ENCODE measurements at places on chromosomes 4 and X.

- no peak for DNase-seq
Measured at GRCh38 chr4:24570172-24570571, 14.2 kb downstream of the DHX15 start.

GRCh38 chr4:156976147-156976546 lies 4.5 kb upstream of the PDGFC start:
- no peak for DNase-seq

DNA sequence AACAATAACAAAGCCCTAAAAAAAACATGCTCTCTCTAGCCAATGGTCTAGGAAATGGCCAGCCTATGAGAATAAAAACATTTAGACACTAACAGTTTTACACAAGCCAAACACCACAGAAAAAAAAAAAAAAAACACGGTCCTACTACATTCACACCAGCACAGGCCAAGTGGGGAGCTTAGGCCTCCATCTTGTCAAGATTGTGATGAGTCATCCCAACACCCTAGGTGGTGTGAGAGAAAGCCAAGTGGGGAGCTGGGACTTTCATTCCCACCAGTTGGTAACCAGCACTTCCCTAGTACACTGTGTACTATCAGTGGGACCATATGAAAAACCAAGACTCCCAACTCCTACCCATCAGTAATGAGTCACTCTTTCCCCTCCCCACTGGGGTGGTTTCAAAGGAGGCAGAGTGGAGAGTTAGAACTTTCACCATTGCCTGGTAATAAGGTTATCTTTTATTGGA lies 95.6 kb downstream of the ADAMTS3 start:
- no peak for DNase-seq

- DNase-seq: no peak
Measured at GRCh38 chr4:123994917-123995316, 598.3 kb downstream of the SPRY1 start.

DNA sequence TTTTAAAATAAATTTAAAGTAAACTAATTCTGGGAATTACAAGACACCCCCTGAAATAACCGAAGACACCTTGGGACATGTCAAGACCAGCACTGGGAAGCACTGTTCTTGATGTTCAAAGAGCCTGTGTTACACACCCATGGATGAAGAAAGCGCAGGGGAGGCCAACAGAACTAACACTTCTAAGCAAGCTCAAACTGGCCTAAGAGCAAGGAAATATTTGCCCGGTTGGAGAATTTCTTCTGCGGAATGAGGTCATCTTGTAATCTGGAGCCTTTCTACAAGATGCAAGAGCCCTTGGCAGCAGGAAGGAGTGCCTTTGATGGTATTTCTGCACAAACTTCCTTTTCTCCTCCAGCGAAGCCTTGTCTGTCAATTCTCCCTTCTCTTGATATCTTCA lies 9.3 kb upstream of the EFHC2 start:
- no peak for DNase-seq

- DNase-seq: peak; percentile 43
Measured at GRCh38 chrX:39613997-39614679, 483.6 kb downstream of the BCOR start.

GRCh38 chr4:25939330-25939729 lies 25.3 kb downstream of the SMIM20 start:
- no peak for DNase-seq

- DNase-seq: no peak
Measured at GRCh38 chr4:84977396-84977795, 10.9 kb upstream of the WDFY3 start.

- no peak for DNase-seq
Measured at GRCh38 chr4:17805580-17806155, 4.9 kb downstream of the DCAF16 start.

DNA sequence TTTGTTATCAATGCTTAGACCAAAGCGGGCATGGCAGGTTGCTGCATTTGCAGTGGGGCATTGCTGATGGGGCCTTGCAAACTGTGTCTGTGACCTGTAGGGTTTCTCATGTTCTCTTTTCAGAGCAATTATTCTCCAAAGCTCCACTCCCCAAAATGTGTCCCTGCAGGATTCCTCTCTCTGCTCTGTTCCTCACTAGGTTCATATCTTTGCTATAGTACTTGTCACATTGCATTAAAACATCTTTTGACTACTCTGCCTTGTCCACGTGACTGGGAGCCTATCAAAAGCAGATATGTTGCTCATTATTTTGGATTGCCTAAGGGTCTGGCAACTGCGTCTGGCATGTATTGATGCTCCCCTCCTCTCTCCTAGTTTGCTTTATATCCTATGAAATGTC lies 177.7 kb upstream of the MID1 start:
- DNase-seq: no peak

- no peak for DNase-seq
Measured at GRCh38 chr4:31539284-31540069, 819.3 kb downstream of the PCDH7 start.

- no peak for DNase-seq
Measured at GRCh38 chrX:110588164-110588563, 207.5 kb downstream of the CHRDL1 start.

- no peak for DNase-seq
Measured at GRCh38 chr4:151031831-151032605, 16.9 kb upstream of the LRBA start.

- DNase-seq: no peak
Measured at GRCh38 chrX:38939067-38939466, 137.8 kb downstream of the MID1IP1 start.

- no peak for DNase-seq
Measured at GRCh38 chr4:31755751-31756150, 1035.6 kb downstream of the PCDH7 start.

Data from stimulated activated CD8-positive, alpha-beta memory T cell treated with anti-CD3 and anti-CD28 coated beads, Interleukin-15, amount 100 ng/mL, for 4 hours (primary cell).